ENCODE measurements at places on chromosomes 3 and 15. TPM values are rescaled to one million over a fixed set of nuclear protein-coding genes. Genes with fewer than 3 reads are reported as not detected.

The POLR2M gene
- total RNA-seq = 205 TPM

GRCh38 chr3:168736202-168736601, 640.5 kb upstream of the GOLIM4 start:
- no peak for DNase-seq
- H3K36me3 ChIP-seq = no peaks in the 10 kb centered on the region
- no peak overlapping the region for H3K4me3 ChIP-seq
- no peak overlapping the region for H3K27ac ChIP-seq
- no peaks in the 10 kb centered on the region for H3K27me3 ChIP-seq

- no peak for DNase-seq
- H3K27ac ChIP-seq = no peak overlapping the region
- H3K27me3 ChIP-seq = no peaks in the 10 kb centered on the region
- no peak overlapping the region for H3K4me3 ChIP-seq
Observed at GRCh38 chr3:51388286-51389029, 2.6 kb upstream of the RBM15B start.

- no peaks in the 10 kb centered on the region for H3K27me3 ChIP-seq
- no peak overlapping the region for H3K4me3 ChIP-seq
- no peaks in the 10 kb centered on the region for H3K36me3 ChIP-seq
- H3K4me1 ChIP-seq = no peaks in the 10 kb centered on the region
Observed at GRCh38 chr15:78408961-78409360, 29.1 kb upstream of the IREB2 start.

DNA sequence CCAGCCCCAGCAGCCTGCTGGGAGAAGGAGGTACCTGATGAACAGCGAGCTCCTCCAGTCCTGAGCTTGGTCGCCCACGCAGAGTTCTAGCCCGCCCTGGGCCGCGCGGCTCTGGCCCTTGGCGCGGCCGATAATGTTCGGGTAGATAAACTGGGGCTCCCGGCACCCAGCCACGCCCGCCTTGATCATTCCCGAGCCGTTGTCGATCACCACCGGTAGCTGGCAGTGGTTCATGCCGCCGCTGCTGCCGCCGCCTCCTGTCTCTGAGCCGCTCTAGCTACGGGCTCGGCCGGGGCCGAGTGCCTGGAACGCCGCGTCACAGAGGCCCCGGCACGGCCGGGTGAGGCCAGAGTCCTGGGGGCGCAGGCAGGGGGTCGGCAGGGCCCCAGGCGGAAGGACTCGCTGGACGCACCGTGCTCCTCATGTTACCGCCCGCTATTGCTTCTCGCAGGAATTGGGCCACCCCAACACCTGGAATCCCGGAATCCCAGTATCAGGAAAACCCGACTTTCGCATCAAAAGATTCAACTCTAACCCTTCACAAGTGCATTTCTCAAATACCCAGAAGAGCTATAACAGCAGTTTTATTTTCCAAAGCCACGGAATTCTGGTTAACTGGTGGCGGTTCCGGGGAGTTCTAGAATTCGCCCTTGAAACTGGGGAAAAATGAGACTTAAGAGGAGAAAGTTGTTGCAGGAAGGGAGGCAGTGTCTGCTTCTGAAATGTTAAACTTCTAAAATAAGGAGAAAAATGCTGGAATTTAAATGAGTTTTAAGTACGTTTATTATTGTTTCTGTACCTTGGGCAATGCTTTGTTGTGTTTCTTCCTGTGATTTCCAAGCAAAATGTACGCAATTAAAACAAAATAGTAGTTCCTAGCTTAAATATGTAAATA, at the start of gene ACTRT3:
TSS of gene ACTRT3 (minus strand) at position 275 of the 895 bp plus-strand sequence. CDS start at position 234, 41 bp downstream.
- peak; percentile 79 for DNase-seq
- H3K27me3 ChIP-seq = no peaks in the 10 kb centered on the region
- H3K4me1 ChIP-seq = peaks cover 14% of the 10 kb centered on the region
